NCI-H526 (cell line): ENCODE measurements at places on chromosomes 16 and 17.

- DNase-seq, result peak; percentile 16
Measured at GRCh38 chr17:18250259-18250658, 8.3 kb downstream of the FLII start.

- no peak for DNase-seq
Measured at GRCh38 chr16:58195771-58196170, 2.1 kb downstream of the CSNK2A2 start.

GRCh38 chr17:55340176-55340575 lies 75.4 kb downstream of the HLF start:
- DNase-seq, result no peak

- peak; percentile 76 for DNase-seq
Measured at GRCh38 chr17:36703860-36704266, 102.5 kb downstream of the MRM1 start.

DNA sequence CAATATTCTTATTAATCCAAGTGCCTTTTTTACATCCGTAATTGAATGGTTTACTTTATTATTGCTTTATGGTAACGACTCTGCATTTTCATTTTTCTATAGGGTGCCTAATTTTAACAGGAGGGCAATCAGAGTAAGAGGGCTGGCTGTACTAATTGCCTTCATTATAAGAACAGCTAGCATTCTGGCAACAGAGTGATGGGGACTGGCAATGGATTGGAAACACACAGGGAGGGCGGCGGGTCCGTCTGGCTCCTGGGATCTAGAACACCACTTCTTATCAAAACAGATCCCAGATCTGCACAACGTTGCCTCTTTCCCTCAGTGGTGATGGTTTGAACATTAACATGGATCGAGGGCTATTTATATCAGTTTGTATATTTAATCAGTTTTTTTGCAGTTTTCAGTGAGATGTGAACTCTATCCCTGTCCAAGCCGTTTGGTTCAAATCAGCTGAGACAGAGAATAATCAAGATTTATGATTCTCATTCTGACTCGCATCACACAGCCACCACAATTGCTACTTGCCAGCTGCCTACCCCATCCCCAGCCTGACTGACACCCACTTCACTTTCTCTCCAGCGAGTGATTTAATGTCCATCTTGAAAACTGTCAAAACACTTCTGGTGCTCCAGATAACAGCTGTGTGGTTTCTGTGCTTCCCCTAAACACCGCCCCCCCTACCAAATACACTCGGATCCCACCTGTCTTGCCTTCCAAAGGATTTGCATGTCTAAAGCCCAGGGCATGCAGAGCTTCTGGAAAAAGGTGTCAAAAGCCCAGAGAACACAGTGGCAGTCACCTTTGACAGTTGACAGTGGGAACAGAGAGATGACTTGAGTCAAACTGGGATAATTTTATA lies 327.9 kb downstream of the HS3ST4 start:
- DNase-seq, result peak; percentile 22

DNA sequence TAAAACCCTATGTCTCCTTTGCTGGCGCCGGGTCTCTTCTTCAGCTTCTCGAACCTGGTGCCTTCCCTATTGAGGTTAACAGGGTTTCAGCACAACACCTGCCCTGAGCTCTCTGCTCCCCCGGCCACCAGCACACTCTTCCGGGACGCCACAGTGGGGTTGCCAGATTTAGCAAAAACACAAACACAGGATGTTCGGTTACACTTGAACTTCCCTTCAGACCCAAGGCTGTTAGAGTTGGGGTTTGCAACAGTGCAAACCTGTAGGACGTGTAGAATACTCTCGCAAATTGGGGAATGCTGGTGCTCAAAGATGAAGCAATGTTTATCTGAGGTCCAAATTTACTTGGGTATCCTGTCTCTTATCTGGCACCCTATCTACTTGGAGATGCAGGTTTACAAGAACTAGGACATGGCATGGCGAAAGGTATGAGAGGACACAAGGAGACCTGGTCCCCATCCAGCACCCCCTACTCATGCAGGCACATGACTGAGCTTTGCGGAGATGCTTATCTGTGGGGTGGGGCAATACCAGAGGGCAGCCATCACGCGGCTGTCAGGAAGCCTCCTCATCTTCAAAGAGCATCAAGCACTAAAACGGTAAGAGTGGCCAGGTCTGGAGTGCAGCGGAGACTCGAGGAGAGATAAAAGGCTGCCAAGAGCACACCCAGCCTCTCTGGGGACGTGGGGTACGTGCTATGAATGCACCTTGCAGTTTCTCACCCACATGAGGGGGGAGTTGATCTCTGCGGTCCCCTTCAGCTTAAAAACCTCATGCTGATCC lies 52.8 kb downstream of the SDK2 start:
- no peak for DNase-seq

GRCh38 chr17:32299580-32300164 lies 34.0 kb downstream of the RHBDL3 start:
- DNase-seq, result no peak

GRCh38 chr16:89623511-89624261 lies 10.2 kb downstream of the DPEP1 start:
- DNase-seq, result no peak

- DNase-seq, result no peak
Measured at GRCh38 chr17:65193716-65194293, 56.6 kb downstream of the RGS9 start.

- no peak for DNase-seq
Measured at GRCh38 chr16:19384656-19385055, 33.0 kb upstream of the TMC5 start.

DNA sequence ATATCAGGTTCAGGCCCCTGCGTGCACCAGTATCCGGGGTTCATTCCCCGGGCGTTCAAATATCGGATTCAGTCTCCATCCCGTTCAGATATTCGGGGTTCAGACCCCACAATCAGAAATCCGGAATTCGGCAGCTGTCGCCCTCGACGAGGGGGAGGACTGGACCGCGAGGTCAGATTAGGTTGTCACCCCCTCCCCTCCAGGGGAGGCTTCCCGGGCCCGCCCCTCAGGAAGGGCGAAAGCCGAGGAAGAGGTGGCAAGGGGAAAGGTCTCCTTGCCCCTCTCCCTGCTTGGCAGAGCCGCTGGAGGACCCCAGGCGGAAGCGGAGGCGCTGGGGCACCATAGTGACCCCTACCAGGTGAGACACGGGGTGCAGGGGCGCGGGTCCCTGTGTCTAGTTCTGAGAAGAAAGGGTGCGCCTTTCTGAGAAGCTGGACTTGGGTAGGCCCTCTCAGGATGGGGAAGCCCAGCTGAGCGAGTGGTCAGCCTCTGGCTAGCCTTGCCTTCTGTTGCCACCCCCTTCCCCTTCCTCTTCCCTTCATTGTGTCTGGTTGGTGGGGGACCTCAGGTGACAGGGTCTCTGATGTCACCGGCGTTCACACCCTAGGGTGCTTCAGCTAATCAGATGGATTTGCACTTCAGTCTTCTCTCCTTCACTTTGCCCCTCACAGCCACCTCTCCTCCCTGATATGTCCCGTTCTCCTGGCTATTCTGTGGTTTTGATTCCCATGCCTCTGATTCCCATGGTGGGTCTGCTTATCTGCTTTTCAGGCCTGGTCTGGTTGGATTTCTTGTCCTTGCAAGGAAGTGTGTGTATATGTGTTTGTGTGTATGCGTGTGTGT lies 844 bp downstream of the TAOK2 start:
- DNase-seq, result no peak

- no peak for DNase-seq
Measured at GRCh38 chr16:77472262-77472661, 37.4 kb upstream of the ADAMTS18 start.

- no peak for DNase-seq
Measured at GRCh38 chr17:31078290-31078689, 16.5 kb upstream of the NF1 start.

- DNase-seq, result no peak
Measured at GRCh38 chr16:23131436-23131835, 17.8 kb downstream of the USP31 start.

GRCh38 chr17:71580220-71580619 lies 540.6 kb upstream of the SOX9 start:
- DNase-seq, result no peak

GRCh38 chr17:44909681-44910144 lies 5.6 kb downstream of the GFAP start:
- no peak for DNase-seq

GRCh38 chr16:11333702-11334101 lies 11.6 kb upstream of the RMI2 start:
- DNase-seq, result peak; percentile 17

DNA sequence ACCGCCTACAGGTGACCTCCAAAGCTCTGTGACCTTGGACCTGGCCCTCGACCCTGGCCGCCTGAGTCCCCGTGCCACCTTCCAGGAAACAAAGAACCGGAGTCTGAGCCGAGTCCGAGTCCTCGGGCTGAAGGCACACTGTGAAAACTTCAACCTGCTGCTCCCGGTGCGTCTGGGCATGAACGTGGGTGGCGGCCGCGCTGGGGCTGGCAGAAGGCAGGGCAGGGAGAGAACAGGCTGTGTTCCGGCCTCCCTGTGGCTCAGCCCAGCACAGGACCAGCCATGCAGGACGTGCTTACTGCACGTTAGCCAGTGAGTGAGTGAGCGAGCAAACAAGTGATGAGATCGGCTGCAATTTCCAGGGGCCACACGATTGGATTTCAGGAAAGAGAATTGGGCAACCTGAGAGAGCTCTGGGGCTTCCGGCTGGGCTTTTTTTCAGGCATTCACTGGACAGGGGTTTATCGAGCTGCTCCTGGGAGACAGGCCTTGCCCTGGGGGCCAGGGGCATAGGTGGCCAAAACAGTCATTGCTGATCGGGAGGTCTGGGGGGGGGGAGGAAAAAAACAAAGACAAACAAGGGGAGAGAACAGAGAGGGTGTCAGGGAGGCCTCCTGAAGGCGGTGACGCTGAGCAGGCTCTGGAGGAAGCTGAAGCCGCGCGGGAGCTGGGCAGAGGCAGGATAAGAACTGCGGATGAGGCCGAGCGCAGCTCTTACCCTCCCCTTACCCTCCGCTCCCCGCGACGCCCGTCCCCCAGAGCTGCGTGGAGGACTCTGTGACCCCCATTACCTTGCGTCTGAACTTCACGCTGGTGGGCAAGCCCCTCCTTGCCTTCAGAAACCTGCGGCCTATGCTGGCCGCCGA lies 16.9 kb downstream of the ITGAX start:
- no peak for DNase-seq

DNA sequence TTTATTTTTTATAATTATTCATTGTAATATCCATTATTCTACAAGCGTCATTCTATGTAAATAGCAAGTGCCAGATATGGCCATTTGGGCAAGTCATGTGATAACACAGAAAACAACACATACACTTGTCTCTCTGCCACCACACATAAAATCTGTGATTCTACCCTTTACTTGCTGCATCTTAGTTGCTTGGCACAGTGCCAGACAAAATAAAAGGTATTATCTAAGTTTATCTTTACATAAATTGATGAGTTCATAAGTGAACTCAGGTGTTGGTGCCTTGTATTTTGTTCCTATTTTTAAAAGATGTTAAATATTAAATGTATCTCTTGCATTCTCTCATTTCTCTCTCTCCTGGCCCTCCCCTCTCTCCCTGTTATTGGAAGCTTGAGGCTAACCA lies 1458.7 kb downstream of the CDH11 start:
- DNase-seq, result no peak
